ENCODE measurements at places on chromosomes 4 and X.
A peak's percentile ranks its signal among the peaks of the same experiment; 100 is the strongest.

- no peak overlapping the region for H3K4me3 ChIP-seq
- peaks cover 2% of the 10 kb centered on the region for H3K4me1 ChIP-seq
- H3K36me3 ChIP-seq, result no peaks in the 10 kb centered on the region
- H3K27me3 ChIP-seq, result no peaks in the 10 kb centered on the region
- no peak overlapping the region for H3K27ac ChIP-seq
Observed at GRCh38 chr4:89751416-89751815, 85.5 kb downstream of the SNCA start.

DNA sequence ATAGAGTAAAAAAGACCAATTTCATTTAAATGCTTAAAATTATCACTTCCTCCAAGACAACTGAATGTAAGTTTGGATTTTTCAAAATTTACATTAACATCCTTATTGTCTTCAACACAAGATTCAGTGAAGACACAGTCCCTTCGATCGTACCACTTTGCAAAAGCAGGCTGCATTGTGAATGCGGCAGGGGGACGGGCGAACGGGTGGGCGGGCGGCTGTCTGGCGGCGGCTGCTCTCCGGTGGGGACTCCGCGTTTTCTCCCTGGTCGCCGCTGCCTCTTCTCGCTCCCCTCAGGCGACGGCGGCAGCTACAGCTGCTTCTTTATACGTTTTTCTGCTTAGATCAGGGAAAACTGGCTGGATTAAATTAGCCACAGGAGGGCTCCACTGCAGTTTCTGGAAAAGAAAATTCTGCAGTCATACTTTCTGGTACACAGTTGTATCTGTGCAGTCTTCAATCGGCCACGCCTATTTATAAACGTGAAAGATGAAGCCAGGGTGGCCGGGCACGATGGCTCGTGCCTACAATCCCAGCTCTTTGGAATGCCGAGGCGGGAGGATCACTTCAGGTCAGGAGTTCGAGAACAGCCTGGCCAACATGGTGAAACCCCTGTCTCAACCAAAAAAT lies 33.9 kb upstream of the HPF1 start:
- peaks cover 7% of the 10 kb centered on the region for H3K4me1 ChIP-seq
- H3K27me3 ChIP-seq, result peaks cover 40% of the 10 kb centered on the region
- peak; percentile 75 for DNase-seq
- no peaks in the 10 kb centered on the region for H3K36me3 ChIP-seq
- H3K4me3 ChIP-seq, result peak overlapping the region; percentile 71

- H3K4me3 ChIP-seq, result no peak overlapping the region
- DNase-seq, result no peak
- no peak overlapping the region for H3K27ac ChIP-seq
- no peaks in the 10 kb centered on the region for H3K36me3 ChIP-seq
- H3K4me1 ChIP-seq, result peaks cover 11% of the 10 kb centered on the region
- H3K27me3 ChIP-seq, result peaks cover 25% of the 10 kb centered on the region
Observed at GRCh38 chr4:121376097-121376496, 4.7 kb downstream of the QRFPR start.

- no peak for DNase-seq
- no peak overlapping the region for H3K27ac ChIP-seq
- peak overlapping the region; percentile 5 for H3K4me3 ChIP-seq
Observed at GRCh38 chr4:112516471-112517066, 589 bp upstream of the NEUROG2 start.

DNA sequence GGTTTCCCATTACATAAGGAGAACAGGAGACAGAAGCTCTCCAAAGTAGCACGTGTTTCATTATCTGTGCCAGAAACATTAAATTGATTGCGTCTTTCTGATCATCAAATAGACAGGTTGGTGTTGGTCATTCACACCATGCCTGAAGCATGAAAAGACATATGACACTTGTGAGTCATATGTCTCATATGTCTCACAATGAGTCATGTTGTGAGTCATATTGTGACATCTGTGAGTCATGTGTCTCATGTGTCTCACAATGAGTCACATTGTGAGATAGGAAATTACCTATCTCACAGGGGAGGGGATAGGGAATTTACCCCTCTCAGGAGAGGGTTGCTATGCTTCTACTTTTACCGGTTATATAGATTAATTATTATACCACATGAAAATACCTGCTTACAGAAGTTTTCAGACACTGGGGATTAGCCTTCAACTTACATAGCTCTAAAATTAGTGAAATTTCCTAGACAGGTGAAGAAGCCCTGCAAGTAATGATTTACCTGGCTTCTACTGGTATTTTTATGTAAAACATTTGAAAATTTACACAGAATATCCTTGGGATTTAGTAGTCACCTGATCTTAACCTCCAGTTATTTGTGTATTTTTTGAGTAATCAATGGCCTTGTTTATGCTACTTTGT lies 80.8 kb downstream of the NPFFR2 start:
- H3K27ac ChIP-seq, result no peak overlapping the region
- no peaks in the 10 kb centered on the region for H3K4me1 ChIP-seq
- no peaks in the 10 kb centered on the region for H3K27me3 ChIP-seq

GRCh38 chrX:134542485-134542884 lies 82.5 kb downstream of the HPRT1 start:
- peaks cover 21% of the 10 kb centered on the region for H3K36me3 ChIP-seq
- H3K4me1 ChIP-seq, result peaks cover 17% of the 10 kb centered on the region
- no peak overlapping the region for H3K4me3 ChIP-seq
- peaks cover 9% of the 10 kb centered on the region for H3K27me3 ChIP-seq

GRCh38 chr4:83974111-83974780 lies 438.3 kb downstream of the GPAT3 start:
- no peaks in the 10 kb centered on the region for H3K27me3 ChIP-seq
- no peak for DNase-seq
- H3K27ac ChIP-seq, result no peak overlapping the region
- H3K4me1 ChIP-seq, result no peaks in the 10 kb centered on the region
- no peaks in the 10 kb centered on the region for H3K36me3 ChIP-seq

DNA sequence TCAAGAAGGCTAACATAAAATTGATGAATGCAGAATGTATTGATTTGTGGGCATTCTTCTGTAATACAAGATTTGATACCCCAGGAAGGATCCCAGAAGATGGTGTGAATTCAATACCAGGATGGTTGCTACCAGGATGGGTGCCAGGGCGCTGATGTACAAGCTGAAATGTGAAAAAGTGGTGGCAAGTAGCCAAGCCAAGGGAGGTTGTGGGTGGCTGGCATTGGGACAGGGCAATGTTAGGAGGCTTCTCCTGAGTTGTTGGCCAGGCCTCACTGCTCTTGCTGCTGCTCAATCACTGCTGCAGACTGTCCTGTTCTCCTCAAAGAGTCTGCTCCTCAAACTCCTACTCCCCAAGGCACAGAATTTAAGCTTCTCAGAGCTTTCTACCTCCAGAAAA lies 77.1 kb downstream of the RBM46 start:
- no peak for DNase-seq
- H3K27ac ChIP-seq, result no peak overlapping the region
- H3K27me3 ChIP-seq, result no peaks in the 10 kb centered on the region

DNA sequence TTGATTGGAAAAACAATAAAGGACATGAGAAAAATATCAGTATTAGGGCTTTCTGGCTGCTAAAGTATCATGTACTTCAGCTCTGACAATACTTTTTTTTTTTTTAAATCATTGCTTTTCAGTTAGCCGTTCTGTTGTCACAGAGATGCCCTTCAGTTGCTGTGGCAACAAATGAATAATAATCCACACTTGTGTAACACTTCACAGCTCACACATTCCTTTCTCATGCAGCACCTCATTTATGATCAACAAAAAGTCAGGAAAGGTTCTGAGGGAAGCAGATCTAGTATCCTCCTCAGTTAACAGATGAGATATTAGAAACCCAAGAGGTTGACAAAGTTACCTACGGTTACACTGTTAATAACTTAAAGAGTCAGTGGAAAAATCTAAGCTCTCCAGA lies 444.2 kb upstream of the SLIT2 start:
- no peak overlapping the region for H3K27ac ChIP-seq
- peak; percentile 82 for DNase-seq

DNA sequence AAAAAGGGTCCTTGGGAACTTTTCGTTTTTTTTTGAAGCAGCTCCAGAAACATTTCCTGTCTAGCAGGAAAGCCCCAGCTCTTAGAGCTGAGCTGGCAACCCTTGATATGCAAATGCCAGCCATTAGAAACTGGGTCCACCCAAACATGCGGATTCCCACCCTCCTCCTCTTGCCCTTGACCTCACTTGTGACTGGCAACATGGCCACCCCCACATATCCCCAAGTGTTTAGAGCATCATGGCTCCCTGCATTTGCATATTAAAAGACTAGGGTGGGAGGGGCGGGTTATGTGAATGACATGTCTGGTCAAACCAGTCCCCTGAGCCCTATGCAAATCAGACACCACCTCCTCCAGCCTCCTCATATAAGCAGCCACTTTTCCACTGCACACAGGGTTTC lies 671.1 kb downstream of the FAT4 start:
- H3K36me3 ChIP-seq, result no peaks in the 10 kb centered on the region
- no peaks in the 10 kb centered on the region for H3K27me3 ChIP-seq
- H3K27ac ChIP-seq, result no peak overlapping the region
- peak; percentile 18 for DNase-seq
- H3K4me1 ChIP-seq, result no peaks in the 10 kb centered on the region
- H3K4me3 ChIP-seq, result no peak overlapping the region

GRCh38 chr4:77650787-77651186 lies 45.2 kb downstream of the CXCL13 start:
- no peaks in the 10 kb centered on the region for H3K36me3 ChIP-seq
- H3K4me3 ChIP-seq, result no peak overlapping the region

- H3K4me1 ChIP-seq, result peaks cover 12% of the 10 kb centered on the region
- peaks cover 5% of the 10 kb centered on the region for H3K27me3 ChIP-seq
- peak overlapping the region; percentile 98 for H3K4me3 ChIP-seq
- DNase-seq, result peak; percentile 5
- no peak overlapping the region for H3K27ac ChIP-seq
Observed at GRCh38 chr4:148444296-148445070, 2.3 kb upstream of the NR3C2 start.

DNA sequence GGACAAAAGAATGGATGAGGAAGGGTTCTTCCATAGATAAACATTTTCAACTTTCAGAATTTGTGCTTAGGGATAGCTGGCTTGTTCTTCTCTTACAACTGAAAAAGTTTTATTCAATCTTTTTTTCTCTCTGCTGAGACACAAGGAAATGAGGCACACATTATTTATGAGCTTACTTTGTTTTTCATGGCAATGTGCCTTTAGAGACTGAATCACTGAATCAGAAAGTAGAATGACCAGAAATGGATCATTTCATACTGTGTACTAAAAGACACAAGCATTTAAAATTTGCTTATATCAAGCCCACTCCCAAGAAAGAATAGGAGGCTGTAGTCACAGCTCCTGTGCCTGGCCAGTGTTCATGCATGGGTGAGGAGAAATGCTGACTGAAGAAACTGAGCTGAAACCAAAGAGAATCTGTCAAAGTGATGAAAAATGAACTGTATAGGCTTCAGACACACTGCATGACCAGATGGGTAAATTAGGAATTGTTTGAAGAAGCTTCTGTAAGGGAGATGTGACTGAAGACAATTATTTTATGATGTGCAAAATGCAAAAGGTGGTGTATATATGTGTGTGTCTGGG lies 413.8 kb downstream of the RAPGEF2 start:
- no peak for DNase-seq
- H3K36me3 ChIP-seq, result no peaks in the 10 kb centered on the region
- no peak overlapping the region for H3K27ac ChIP-seq
- H3K27me3 ChIP-seq, result no peaks in the 10 kb centered on the region

- peak; percentile 80 for DNase-seq
- H3K27me3 ChIP-seq, result no peaks in the 10 kb centered on the region
- peak overlapping the region; percentile 69 for H3K27ac ChIP-seq
- H3K4me3 ChIP-seq, result no peak overlapping the region
- H3K4me1 ChIP-seq, result peaks cover 2% of the 10 kb centered on the region
- peaks cover 27% of the 10 kb centered on the region for H3K36me3 ChIP-seq
Observed at GRCh38 chrX:54540289-54540688, 10.3 kb downstream of the GNL3L start.

DNA sequence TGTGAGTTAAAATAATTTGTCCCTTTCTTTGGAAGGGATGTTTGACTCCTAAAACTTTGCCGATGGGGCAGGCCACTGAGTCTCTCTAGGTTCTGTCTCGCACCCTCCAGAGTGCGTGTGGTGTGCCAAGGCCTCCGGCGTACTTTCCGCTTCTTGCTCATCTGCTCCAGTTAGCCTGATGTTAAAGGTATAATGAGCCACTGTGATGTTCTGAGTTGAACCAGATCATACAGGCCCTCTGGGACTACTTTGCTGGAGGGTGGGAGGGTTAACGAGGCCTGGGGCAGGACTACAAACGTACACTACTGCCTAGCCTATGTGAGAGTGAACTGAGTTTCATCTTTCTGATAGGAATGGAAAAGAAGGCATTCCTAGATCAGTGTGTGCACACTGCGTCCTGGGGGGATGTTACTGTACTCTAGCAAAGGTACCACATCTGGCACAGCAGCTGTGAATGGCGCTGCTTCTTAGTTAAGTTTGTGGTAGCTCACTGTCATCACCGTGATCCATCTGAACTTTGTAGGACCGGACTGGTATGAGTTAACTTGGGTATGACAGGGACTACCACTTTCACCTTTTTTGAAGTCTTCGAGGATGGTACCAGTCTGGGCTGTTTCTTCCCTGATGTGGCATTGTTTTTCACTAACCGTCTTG lies 60.2 kb downstream of the RGS12 start:
- no peaks in the 10 kb centered on the region for H3K36me3 ChIP-seq
- no peak for DNase-seq
- H3K4me1 ChIP-seq, result no peaks in the 10 kb centered on the region
- no peak overlapping the region for H3K27ac ChIP-seq
- no peaks in the 10 kb centered on the region for H3K27me3 ChIP-seq

GRCh38 chr4:52979020-52979419 lies 116.9 kb downstream of the RASL11B start:
- H3K36me3 ChIP-seq, result no peaks in the 10 kb centered on the region
- no peak for DNase-seq
- no peaks in the 10 kb centered on the region for H3K27me3 ChIP-seq
- H3K27ac ChIP-seq, result no peak overlapping the region
- H3K4me3 ChIP-seq, result no peak overlapping the region

DNA sequence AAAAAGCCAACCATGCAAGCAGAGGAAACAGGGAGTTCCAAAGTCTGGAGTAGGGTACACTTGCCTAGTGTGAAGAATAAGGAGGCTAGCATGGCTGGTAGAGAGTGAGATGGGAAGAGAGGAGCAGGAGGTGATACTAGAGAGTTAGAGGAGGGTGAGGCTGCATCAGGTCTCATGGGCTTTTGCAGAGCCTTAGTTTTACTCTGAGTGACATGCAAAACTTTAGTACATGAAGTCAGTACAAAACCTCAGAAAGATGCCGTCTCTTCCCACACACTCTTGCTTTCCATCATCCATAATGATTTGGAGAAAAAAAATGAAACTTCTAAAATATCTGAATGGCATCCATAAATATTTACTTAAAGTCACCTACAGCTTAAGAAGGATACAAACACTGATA lies 5.0 kb downstream of the OPRPN start:
- H3K27ac ChIP-seq, result no peak overlapping the region
- no peaks in the 10 kb centered on the region for H3K36me3 ChIP-seq
- H3K27me3 ChIP-seq, result no peaks in the 10 kb centered on the region

Data from mesenchymal stem cell (in vitro differentiated cells and primary cell).